ENCODE measurements at places on chromosomes 1 and 21.

GRCh38 chr21:16438761-16439160 lies 709.0 kb downstream of the USP25 start:
- no peak for DNase-seq

DNA sequence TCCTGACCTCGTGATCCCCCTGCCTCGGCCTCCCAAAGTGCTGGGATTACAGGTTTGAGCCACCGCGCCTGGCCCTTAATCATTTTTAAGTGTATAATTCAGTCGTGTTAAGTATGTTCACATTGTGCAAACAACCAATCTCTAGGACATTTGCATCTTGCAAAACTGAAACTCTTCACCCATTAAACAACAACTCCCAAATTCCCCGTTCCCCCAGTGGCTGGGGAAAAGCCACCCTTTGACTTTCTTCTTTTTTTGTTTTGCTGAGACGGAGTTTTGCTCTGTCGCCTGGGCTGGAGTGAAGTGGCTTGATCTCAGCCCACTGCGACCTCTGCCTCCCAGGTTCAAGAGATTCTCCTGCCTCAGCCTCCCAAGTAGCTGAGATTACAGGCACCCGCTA lies 6.5 kb upstream of the THEMIS2 start:
- no peak for DNase-seq

GRCh38 chr1:79353224-79353623 lies 346.7 kb upstream of the ADGRL4 start:
- peak; percentile 38 for DNase-seq

DNA sequence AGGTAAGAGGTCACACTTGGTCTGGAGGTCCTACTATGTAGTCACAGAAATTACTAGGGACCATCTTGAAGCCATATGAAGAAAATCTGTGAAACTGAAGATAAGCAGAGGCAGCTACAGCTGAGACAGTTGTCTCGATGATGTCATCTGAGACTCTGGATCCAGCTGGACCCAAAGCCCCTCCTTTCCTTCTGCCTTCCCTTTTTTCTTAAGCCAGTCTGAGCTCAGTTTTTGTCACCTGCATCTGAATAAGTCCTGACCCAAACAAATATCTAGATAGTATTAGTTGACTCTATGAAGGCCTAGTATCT lies 143.3 kb downstream of the ETS2 start:
- no peak for DNase-seq

GRCh38 chr1:164617377-164618201 lies 58.6 kb downstream of the PBX1 start:
- DNase-seq: peak; percentile 47

DNA sequence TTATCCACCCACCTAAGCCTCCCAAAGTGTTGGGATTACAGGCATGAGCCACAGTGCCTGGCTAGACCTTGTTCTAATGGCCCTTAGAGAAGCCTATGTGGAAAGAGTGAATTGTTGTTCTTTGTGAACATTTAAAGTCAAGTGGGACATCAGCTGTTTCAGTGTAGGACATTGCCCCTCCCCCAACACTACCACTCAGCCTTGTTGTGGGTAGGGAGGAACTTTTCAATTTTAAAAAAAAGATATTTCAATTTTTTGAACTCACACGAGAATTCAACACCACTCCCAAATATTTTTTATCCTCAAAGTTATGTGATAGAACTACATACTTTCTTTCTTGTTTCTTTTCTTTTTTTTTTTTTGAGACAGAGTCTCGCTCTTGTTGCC lies 36.7 kb upstream of the TMEM222 start:
- no peak for DNase-seq

Data from hematopoietic multipotent progenitor cell treated with erythropoietin and hydrocortisone succinate and interleukin-3 and kit ligand, for 6 days (in vitro differentiated cells).